NCI-H526 (cell line): ENCODE measurements at places on chromosomes 7 and 10.

- no peak for DNase-seq
These were observed 19.6 kb upstream of the RET start for GRCh38 chr10:43057231-43057711.

DNA sequence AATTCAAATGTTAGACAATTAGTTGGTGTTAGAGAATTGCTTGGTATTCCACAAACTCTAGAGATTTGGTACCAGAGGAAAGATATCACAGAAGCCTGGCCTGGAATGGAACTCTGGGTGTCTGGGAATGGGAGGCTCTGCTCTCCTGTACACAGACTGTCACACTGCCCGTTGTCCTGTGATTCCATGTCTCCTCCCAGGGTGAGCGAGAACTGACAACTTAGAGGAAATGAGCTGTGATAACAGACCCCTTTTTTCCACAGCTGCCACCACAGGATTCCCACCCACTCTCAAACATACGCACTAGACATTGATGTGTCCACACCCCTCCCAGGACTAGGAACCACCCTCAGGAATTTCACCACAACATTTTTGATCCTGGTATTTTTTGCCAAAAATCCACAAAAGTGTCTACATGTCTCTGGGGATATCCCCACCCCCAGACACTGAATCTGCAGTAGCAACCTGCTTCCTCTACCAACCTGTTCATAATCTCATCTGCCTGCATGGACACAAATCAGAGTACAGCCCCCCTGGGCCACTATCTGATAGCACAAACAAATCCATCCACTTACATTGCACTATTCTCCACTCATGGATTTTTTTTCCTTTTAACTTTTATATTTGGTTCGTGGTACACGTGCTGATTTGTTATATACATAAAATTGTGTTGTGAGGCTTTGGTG lies 4.7 kb downstream of the ZNF273 start:
- no peak for DNase-seq

- DNase-seq = no peak
These were observed 62.1 kb upstream of the NCAPG2 start for GRCh38 chr7:158766570-158767281.

GRCh38 chr10:30455816-30456215 lies 21.8 kb downstream of the MAP3K8 start:
- DNase-seq = no peak

GRCh38 chr10:63866075-63866746 lies 345.0 kb downstream of the REEP3 start:
- DNase-seq = peak; percentile 6

DNA sequence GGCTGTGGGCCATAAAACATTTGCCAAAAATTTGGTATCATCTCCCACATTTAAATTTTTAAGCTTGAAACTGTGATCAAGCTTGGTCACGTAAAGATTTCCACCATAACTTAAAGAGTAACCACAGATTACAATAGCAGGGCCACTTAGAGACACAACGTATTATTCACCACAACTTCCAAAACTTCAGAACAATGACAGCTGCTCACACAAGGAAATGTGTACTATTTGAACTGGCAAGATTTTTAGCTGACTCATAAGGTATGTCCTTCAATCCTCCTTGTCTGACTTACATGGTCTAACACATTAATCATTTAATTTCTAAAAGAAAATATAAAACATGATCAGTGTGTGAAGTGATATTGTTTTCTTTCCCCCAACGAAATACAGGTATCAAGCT lies 234.5 kb downstream of the PARD3 start:
- no peak for DNase-seq

GRCh38 chr7:36526863-36527548 lies 137.3 kb downstream of the ANLN start:
- DNase-seq = no peak
